Caudate nucleus (tissue), 63 donors: ENCODE measurements at places on chromosomes 6 and 20.

- no peak for DNase-seq
These were observed 15.7 kb upstream of the REPS1 start for GRCh38 chr6:139003751-139004150.

GRCh38 chr20:48928832-48929725 lies 7.6 kb downstream of the ARFGEF2 start:
- no peak for DNase-seq

DNA sequence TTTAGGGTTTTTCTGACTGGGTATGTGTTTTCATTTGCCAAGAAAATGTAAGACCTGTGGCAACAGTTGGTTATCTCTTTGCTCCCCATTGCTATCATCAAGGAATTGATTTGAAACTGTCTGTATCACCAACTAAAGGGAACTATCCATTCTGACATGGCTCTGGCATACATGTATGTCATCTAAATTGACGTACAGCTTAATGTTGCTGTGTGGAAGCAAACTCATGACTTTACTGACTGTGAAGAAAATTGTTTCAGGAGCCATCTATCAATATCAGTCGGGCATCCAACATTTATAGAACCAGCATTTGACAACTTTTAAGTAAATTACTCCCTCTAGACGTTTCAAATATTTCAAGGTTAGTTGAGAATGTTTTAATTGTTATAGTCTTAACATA lies 555.8 kb upstream of the EPHA7 start:
- DNase-seq, result no peak

GRCh38 chr20:58688840-58689239 lies 3.8 kb upstream of the NPEPL1 start:
- DNase-seq, result no peak

- no peak for DNase-seq
These were observed 24.8 kb upstream of the IGF2R start for GRCh38 chr6:159943968-159944598.

DNA sequence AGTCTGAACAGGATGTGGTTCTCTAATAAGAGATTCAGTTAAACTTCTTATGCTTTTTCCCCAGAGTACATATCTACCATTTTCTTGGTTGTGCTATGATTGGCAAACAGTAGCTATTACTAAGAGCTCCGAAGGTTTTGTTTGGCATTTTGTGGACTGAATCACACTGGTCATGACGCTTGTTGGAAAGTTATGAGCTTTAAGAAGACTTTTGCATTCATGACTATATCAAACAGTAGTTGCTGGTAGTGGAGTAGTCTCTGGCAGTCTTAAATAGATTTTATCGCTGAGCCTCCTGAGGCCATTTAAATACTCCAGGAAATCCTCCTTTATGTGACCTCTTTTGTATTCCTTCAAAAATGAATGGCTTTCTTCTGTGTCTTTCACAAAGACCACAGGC lies 40.8 kb downstream of the CCDC170 start:
- DNase-seq, result no peak

- DNase-seq, result no peak
These were observed 161.8 kb upstream of the GRIK2 start for GRCh38 chr6:101231606-101232235.

DNA sequence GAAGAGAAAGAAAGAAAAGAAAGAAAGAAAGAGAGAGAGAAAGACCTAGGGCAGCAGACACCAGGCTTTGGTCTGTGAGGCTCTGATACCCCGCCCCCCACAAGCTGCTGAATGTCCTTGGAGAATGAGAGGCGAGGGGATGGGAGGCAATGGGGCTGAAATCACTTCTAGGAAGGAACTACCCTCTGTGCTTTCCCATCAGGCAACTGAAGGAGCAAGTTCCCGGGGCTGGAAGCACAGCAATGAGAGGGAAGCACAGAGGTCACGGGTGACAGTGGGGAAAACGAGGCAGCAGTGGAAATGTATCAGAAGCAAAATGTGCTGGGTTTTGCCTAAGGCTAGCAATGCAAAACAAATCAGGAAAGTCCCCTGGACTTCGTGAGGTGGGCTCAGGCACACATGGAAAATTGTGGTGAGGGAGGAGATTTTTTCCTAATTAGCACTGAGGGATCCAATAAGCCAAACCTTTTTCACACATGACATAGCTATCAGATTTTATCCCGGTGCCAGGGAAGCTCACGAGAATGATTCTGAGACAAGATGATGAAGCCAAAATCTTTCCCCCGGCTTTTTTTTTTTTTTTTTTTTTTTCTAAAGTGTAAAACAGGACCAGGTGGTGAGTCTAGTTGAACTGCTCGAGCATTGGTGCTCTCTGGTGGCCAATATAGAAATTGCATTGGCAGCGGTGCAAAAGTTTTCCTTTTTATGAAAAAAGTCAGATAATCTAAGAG lies 16.8 kb upstream of the ARFGEF2 start:
- peak; percentile 50 for DNase-seq

DNA sequence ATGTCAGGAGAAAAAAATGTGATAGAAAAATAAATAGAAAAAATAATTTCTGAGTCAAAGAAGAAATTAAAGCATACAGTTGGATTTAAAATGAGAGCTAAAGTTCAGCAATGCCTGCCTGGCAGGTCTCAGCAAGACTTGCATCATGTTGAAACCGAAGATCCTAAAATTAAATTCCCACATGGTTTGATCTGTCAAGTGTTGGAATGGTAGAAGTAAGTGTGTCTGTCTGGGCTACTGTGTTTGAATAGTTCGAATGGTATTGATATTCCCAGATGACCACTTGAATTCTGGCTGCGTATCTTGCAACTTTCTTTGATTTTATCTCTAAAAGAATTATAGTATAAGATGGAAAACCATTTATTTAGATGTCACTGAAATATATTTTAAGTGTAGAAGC lies 1349.6 kb downstream of the EPHA7 start:
- DNase-seq, result no peak

GRCh38 chr20:18796282-18796833 lies 17.2 kb upstream of the SCP2D1 start:
- no peak for DNase-seq

DNA sequence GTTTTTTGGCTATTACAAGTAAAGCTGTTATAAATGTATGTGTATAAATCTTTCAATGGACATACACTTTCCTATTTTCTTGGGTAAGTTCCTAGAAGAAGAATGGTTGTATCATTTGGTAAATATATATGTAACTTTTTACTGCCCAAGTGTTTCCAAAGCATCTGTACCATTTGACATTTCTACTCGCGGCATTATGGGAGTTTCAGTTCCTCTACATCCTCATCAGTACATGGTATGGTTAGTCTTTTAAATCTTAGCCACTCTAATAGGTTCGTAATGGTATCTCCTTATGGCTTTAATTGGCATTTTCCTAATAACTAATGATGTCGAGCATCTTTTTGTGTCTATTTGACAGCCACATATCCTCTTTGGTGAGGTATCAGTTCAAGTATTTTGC lies 12.9 kb downstream of the SNPH start:
- no peak for DNase-seq

- no peak for DNase-seq
These were observed 423.2 kb downstream of the PREX1 start for GRCh38 chr20:48404598-48404997.

GRCh38 chr20:36273414-36274180 lies 32.5 kb upstream of the DLGAP4 start:
- no peak for DNase-seq

GRCh38 chr20:39910536-39910935 lies 778.5 kb downstream of the MAFB start:
- no peak for DNase-seq

GRCh38 chr6:29845405-29846006 lies 17.9 kb downstream of the HLA-G start:
- peak; percentile 79 for DNase-seq

- DNase-seq, result no peak
These were observed 78.3 kb downstream of the TRAM2 start for GRCh38 chr6:52498538-52499017.

DNA sequence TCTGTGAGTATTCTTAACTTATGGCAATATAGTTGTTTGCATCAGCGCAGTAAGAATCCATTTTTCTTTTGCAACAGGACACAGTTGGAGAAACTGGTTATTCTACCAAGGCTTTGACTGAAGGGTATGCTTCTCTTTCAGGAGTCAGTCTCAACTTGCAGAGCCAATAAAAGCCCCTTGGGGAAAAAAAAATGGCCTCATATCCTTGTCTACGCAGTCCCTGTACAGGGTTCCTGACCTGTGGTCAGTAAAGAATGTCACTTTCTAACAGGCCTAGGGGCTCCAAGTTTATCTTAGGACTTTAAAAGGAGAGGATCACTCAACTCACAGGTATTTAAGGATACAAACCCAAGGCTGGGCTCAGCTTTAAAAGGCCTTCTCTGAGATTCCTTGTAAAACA lies 6.9 kb upstream of the RNGTT start:
- no peak for DNase-seq

- no peak for DNase-seq
These were observed at the start of gene C20orf141 for GRCh38 chr20:2814587-2815051. Gene C20orf141, plus strand, starts transcription at chr20:2814987. Its CDS starts 198 bp downstream, at chr20:2815185.

GRCh38 chr6:53919881-53920360 lies 125.1 kb downstream of the LRRC1 start:
- no peak for DNase-seq

DNA sequence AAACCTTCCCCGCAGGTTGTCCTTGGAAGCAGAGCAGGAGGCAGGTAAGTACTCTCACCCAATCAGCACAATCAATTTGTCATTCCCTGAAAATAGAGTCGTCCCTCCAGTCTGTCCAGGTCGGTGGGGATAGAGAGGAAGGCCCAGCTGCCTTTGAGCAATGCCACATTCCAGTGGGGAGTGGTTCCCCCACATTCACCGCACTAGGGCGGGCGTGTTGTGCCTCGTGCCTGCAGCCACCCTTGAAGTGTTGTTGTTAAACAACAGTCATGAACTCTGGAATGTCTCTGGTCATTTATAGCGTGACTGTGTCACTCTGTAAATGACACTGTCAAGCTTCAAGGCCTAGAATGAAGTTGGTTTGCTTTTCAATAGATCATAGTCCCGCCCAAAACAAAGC lies 33.4 kb downstream of the PRDM1 start:
- no peak for DNase-seq

DNA sequence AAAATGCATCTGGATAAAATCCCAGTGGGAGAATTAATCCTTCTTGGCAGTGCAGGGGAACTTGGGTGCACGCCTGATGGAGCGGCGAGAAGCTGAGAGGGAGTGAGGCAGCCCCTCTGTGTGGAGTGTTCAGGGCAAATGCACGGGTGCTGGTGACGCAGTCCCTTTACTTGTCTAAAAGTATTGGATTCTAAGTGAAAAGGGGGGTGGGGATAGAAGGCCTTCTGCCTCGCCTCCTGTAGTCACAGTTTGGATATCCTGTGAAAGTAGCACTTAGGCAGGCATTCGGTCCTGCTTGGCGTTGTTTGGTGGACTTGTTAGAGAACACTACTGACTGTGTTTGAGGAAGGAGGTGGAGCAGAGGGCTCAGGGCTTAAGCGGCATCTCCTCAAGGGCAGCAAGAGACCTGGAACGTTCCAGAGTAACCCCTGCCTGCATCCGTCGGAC lies 39.3 kb downstream of the PHACTR3 start:
- peak; percentile 60 for DNase-seq

DNA sequence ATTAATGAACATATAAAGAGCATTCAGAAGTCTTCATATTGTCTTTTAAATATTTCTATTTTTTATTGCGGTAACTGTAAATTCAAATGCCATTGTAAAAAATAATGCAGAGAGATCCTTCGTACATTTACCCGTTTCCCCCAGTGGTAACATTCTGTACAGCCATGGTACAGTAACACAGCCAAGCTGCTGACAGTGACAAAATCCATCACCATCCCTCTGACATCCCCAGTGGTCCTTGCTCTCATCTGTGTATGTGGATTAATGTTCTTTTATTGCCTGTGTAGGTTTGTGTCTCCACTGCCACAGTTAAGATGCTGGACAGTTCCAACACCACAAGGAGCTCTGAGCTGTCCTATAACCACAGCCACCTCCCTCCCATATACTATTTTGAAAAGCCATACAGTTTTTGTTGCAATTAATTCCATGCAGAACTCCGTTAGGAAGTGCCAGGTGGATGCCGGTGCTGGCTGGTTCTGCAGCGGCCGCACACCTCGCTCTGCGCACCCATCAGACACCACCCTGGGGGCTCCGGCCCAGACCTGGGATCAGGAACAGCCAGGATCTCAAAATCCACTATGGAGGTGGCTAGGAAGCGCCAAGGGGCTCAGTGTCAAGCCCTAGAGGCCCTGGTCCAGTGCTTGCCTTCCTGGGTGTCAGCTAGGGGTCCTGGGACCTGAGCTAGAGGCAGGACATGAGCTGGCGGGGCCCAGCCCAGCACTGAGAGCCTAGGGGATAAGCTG lies 93.1 kb upstream of the PMEPA1 start:
- DNase-seq, result no peak

- no peak for DNase-seq
These were observed 724 bp downstream of the CDKN1A start for GRCh38 chr6:36679043-36679833.

DNA sequence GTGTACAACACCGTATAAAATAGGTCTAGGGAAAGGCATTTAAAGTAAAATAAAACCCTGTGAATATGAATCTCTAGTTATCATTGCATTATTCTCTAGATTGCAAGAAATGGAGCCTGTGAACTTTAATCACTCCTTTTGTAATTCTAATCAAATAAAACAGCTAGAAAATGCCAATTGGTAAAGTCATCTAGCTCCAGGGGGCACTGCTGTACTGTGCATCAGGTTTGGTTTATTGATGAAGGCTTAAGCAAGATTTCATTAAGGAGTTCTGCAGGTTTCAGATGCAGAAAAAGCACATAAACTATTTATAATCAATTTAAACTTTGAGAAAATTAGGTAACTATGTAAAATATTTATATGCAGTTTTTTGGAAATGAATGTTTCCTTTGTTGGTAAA lies 645.0 kb downstream of the PHF3 start:
- DNase-seq, result no peak
